ENCODE measurements at places on chromosomes 2 and 18.

DNA sequence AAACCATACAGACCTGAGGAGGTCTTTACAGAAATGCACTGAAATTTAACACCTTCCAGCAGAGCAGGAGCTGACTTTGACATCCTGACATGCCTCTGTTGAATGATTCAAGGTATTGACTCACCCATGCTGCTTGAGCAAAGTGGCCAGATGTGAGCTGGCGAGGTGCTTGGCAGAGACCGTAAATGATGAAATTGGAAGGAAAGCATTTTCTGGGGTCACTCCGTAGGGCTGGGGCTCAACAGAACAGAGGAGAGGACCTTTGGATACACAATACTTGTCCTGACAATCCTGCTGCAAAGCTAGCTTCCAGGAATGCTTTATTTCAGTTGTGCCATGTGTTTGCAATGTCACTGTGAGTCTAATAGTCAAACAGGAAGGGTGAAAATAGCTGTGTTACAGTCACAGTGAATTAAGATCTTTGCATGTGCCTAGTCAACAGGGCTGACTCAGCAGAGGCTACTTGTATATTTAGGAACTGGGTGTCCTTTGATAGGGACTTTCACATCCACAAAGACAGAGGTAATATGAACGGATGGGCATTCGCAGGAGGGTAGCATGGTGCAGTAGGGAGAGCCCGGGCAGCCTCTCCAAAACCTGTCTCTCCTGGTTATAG lies 31.6 kb upstream of the NCK2 start:
- no peak for DNase-seq

- no peak for DNase-seq
Measured at GRCh38 chr2:113192459-113193100, 18.8 kb downstream of the PSD4 start.

GRCh38 chr2:98012561-98012991 lies 16.8 kb upstream of the TMEM131 start:
- DNase-seq = no peak

DNA sequence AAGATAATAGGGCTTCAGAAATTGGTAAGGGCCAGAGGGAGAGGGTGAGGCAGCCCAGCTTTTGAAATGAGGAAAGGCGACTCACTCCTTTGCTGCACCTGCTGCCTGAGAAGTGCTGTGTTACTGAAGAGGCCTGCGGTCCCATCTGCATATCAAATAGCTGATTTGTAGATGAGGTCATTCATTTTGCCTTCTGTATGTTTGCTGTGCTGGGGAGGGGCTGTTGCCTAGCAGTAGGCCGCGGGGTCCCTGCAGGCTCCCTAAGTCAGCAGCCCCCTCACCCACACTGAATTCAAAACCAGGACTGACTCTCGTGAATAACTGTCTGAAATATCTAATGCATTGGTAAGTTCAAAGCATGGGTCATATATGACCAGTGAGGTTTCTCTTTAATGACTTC lies 377.2 kb downstream of the SOX11 start:
- DNase-seq = no peak

- DNase-seq = no peak
Measured at GRCh38 chr2:136022396-136023146, 37.1 kb upstream of the DARS1 start.

GRCh38 chr2:105176429-105176828 lies 65.1 kb upstream of the GPR45 start:
- DNase-seq = no peak

DNA sequence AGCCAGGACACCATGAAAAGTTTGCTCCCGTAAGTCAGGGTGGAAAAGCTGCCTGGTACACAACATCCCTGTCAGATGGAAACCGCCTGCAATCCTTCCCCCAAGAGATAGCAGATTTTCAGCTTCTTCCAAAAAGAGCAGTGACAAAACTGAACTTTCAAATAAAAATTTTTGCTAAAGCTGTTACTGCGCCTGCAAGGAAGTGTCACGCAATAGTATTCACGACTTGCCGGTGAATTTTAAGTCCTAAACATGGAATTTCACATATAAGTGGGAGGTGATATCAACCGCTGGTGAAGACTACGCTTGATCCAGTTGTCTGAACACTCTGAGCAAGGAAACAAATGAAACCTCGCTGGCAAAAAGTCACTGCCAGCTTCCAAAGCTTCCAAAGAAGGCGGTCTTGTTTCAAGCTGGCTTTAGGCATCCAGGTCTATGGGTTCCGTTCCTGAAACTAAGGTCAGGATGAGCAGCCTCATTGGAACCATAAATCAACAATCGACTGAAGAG lies 2.8 kb downstream of the COL6A3 start:
- no peak for DNase-seq

DNA sequence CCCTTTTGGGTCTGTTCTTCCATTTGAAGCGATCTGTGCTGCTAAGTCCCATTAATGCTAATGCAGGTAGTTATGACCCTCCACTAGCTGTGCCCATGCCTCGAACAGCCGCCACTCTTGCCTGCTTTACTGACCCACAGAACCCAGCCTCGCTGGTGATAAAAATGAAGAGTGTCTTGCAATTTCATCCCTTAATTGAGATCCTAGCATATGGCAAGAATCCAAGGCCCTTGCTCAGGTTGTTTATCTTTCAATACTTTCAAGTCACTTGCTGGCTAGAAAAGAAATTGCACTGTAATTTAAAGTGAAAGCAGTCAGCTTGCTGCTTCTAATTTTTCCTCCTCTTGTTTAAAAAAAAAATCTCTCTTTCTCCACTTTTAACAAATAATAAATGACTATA lies 73.6 kb downstream of the ZNF521 start:
- no peak for DNase-seq

GRCh38 chr18:76923485-76924085 lies 101.2 kb downstream of the ZNF236 start:
- no peak for DNase-seq

DNA sequence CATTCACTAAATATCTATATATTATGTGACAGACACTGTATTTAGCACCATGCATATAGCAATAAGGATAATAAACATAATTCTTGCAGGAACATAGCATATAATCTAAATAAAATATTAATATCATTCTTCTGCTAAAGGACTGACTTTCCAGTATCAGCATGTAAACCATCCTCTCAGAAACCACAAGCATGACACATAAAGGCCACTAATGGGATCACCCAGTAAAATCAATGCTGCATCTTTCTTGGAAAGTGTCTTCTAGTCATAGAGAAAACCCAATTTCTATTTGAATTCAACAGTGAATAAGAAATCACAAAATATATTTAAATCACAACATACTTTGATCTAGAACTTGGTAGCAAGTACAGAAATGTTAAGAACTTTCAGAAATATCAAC lies 5.8 kb upstream of the LRP1B start:
- no peak for DNase-seq

- no peak for DNase-seq
Measured at GRCh38 chr2:46369783-46370182, 72.6 kb downstream of the EPAS1 start.

- DNase-seq = no peak
Measured at GRCh38 chr2:204583773-204584172, 38.5 kb downstream of the PARD3B start.

GRCh38 chr2:168039881-168040280 lies 207.5 kb downstream of the STK39 start:
- no peak for DNase-seq

Measured in activated CD8-positive, alpha-beta memory T cell treated with anti-CD3 and anti-CD28 coated beads for 1 hour (primary cell).